ENCODE measurements at places on chromosomes 1 and 21.

DNA sequence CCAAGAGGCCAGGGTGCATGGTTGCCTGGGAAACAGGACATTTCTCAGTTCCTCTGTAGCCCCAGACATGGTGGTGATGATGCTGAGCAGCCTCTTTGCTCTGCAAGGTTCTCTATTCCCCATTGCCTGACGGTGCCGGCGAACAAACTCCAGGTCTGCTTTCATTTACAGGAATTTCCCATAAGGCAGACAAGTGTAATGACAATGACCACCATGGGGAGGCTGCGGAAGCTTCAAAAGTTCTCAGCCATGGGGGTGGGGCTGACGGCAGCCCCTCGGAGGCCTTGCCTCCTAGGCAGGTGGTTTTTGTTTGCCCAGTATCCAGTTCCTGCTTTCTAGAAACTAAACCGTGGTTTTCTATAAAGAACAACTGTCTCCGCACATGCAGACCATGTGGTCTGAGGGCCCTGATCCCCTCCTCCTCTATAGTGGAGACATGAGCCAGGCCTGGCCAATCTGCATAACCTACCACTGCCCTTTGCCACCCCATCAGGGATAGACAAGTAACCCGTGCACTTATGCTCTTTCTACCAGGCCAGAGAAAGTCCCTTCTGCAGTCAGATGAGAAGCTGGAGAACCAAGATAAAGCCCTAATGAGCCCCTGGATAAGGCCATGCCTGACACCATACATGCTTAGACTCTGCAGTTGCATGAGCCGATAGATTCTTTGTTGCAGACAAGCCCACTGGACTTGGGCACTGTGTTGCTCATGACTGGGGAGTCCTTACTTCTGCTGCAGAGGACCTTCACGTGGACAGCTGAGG lies 54.1 kb downstream of the LDLRAD2 start:
- DNase-seq, result no peak

- no peak for DNase-seq
These were observed 203.2 kb upstream of the LYPLAL1 start for GRCh38 chr1:218970397-218970990.

DNA sequence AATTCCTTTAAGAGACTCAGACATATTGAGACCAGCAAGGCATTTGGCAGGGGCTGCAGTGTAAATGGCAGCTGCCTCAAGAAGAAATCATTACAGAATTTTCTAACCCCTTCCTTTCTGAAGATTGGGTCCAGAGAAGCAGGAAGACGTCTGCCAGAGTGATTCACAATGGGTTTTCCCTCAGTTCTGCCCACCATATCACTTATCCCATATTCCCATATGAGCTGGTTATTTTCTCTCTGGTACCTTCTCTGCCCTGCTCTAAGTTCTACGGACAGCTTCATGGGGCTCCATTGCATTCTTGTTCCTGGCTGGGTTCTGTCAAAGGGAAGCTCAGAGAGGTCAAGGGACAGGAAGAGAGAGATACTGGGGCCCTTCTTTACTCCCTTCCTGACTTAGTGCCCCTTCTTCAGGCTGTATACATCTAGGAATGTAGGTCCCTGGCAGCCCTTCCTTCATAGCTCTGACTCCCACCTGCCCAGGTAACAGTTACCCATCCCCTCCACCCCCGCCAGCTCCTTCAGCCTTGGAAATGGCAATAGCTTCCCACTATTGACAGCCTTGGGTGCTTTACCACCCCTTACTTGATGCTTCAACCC lies 420.6 kb upstream of the DAB1 start:
- no peak for DNase-seq

DNA sequence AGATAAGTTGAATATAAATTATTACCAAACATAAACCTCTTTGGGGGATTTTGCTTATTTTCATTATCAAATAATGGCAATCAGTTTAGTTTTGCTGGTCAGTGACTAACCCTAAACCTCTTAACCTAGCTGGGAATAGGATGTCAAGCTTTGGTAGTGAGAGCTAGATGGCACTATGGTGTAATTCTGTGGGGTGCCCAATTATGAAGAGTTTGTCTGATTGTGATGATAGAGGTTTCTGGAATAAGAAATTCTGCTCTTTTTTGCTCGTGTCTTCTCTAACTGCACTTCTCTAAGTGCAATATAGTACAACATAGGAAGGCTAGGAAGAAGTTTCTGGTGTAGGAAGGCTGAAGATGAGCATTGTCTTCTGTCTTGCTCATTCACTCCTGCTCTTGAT lies 59.8 kb downstream of the XCL1 start:
- no peak for DNase-seq

DNA sequence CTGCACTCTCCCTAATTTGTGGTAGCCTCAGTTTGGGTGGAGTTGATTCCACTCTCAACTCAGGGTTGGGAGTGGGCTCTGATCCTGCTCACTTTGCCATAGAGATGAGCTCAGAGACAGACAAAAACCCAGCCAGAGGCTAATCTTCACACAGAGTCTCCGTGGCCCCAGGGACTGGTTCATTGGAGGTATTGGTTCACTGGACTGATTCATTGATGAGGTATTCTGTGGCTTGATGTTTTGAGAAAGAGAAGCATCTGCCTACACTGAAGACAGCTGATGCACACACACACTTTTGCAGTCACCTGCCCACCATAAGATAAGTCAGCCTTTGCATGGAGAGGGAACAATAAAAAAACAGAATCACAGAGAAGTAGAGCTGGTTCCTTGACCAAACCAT lies 183.8 kb downstream of the AJAP1 start:
- no peak for DNase-seq

DNA sequence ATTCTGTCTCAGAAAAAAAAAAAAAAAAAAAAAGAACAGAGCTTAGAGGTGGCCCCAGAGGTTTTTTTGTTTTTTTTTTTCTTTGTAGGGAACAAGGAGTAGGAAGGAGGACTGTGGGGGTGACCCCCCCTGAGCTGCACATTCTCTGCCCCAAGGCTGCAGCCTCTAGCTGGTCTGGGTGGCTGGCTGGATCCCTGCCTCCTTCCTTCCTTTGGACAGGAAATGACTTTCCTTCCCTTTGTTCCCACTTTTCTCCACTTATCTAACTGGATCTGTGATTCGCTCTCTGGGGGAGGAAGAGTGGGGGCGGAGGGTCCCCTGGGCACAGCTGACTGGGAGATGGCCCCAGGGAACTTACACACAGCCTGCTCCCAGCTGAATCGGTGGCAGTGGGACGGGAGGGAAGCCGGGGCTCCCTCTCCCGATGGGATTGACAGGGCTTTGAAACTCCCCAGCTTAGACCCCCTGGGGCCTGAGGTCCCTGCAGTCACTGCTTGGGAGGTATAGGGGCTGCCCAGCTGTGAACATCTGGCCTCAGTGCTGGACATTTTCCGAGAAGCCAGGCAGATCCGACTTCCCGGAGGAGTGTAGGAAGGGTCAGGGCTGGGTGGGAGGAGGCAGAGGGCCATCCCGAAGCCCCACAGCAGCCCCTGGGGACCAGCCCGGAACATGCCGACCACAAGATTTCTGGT lies 2.1 kb downstream of the FBLIM1 start:
- DNase-seq, result no peak

GRCh38 chr1:203251466-203251865 lies 22.0 kb upstream of the CHIT1 start:
- DNase-seq, result no peak

DNA sequence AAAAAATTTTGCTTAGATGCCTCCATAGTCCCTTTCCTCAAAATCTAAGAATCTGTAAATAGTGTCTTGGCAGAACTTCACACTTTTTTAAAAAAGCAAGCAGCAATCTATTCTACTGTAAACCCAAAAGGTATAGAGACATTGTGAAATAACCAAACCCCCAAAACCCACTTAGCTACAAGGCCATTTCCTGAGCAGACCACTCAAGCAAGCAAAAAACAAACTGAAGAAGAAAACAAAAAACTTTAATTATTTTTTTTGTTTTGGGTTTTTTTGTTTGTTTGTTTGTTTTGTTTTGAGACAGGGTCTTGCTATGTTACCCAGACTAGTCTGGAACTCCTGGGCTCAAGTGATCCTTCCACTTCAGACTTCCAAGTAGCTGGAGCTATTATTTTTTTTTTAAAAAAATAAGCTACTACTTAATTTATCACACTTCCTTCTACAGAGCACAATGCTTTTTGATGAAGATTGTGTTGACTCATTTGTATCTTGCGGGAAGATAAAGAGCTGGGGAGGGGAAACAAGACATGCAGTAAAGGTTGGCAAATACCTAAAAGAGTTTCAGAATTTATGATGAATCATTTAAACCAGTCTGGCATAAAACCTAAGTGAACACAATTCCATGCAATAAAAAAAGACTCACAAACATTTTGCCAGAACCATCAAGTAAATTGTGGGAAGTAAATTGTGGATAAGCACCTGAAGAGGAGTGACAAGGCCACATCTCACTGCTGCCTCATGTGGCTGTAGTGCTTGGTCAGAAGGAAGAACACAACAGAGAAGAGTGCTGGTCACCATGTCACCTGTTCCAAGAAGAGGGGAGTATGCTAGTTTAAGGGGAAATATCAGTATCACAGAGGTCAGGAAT lies 2.7 kb upstream of the PTPN22 start:
- DNase-seq, result no peak

DNA sequence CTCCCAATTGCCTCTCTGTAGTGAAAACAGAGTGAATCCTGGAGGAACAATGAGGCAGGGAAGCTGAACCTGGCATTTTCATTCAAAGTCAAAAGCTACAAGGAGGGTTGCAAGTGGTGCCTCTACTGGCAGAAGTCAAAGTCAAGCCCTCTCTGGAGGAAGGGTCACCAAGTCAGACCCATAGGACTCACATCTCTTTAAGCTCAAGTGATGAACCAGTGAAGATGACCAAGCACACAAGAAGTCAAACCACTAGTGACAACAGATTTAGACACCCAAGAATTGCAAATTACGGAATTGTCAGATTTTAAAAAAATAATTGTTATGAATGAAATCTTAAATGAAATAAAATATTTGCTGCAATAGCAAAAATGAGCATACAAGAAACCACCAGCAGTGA lies 81.1 kb upstream of the ATP1B1 start:
- no peak for DNase-seq

- DNase-seq, result no peak
These were observed 9.5 kb downstream of the PSMB4 start for GRCh38 chr1:151408891-151409290.

GRCh38 chr1:48493970-48494769 lies 22.2 kb upstream of the SPATA6 start:
- no peak for DNase-seq

DNA sequence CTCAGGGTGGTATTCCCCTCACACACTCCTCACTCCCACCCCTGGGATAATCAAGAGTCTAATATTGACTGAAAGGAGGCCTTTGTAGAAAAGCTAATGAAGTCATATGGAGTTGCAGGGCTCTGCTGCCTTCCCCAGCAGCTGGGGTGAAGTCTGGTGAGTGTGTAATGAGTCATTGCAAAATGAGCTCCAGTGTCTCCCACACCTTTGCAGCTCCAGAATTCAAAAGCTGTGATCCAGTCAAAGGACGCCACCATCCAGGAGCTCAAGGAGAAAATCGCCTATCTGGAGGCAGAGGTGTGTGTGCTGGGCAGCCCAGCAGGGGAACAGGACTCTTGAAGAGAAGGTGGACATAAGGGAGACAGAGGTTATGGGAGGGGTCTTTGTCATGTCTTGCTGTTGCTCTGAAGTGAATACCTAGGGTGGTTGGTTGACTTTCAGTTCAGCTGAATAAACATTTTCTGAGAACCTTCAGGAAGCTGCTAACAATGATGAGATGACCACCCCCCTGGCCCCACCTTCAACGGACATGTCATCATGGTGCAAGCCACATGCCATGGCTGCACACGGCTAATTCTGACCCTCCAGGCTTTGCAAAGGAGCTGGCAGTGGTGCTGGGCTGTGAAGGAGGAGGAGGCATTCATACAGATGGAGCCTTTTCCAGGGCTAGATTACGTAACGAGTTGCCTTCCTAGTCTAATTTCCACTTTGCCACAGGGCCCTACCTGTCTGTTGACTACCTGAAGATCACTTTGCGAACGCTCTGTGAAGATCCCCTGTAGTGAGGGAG lies 32.2 kb upstream of the SNX27 start:
- DNase-seq, result no peak

DNA sequence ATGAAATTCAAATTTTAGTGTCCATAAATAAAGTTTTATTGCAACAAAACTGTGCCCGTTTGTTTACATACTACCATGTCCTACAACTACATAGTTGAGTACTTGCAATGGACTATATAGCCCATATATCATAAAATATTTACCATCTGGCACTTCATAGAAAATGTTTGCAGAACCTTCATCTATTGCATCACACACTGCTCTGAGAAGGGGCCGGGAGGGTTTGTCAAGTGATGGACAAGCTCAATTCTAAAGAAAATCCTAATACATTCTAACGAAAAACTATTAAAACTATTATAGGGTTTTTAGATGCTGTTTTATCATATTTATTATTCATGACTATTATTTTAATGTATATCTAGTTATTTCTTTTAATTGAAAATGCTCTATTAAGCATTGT lies 35.9 kb downstream of the RGSL1 start:
- no peak for DNase-seq

DNA sequence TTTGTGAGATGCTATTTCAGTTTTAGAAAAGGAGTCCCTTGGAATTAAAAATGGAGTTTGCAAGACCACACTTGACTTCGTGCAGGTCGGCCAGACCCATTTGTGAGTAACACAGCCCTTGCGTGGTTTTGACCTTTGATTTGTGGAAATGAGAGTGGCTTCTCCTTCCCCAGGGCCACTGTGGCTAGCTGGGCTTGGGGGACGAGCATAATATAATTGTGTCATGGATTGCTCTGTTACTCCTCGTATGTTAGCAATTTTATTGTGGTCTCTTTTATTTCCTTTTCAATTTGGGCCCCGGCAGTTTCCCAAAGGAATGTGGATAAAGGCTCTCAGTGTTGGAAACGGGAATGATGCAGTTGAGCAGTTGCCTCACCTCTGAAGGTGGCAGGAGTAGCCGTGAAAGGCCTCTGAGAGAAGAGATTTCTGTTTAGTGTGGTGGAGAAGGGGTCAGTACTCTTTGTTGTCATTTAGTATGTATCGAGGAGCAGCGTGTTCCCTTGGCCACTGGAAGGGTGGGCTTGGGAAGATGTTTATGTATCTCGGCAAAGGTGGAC lies 194.6 kb downstream of the PBX1 start:
- no peak for DNase-seq

GRCh38 chr1:114986286-114986685 lies 43.3 kb upstream of the TSHB start:
- DNase-seq, result no peak

DNA sequence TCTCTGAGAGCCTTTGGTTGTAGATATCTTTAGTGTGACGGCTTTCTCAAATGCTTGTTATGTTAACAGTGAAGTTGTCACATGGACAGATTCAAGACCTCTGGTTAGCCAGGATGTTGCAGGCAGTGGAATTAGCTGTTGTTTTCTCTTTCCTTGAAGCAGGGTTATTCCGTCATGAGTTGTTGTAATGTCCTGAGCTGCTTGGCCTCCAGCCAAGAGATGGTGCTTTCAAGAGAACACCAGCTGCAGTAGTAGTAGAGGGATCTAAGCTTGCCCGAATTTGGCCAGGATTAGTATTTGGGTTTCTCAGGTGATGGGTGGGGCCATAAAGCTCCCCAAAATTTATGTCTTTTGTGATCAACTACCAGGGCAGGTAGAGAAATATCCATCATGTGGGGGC lies 13.4 kb downstream of the KCNE1 start:
- no peak for DNase-seq

GRCh38 chr21:27257908-27258556 lies 291.1 kb upstream of the ADAMTS5 start:
- no peak for DNase-seq
